ENCODE measurements at places on chromosomes 11 and 22. TPM values are rescaled to one million over a fixed set of nuclear protein-coding genes. Genes with fewer than 3 reads are reported as not detected.

DNA sequence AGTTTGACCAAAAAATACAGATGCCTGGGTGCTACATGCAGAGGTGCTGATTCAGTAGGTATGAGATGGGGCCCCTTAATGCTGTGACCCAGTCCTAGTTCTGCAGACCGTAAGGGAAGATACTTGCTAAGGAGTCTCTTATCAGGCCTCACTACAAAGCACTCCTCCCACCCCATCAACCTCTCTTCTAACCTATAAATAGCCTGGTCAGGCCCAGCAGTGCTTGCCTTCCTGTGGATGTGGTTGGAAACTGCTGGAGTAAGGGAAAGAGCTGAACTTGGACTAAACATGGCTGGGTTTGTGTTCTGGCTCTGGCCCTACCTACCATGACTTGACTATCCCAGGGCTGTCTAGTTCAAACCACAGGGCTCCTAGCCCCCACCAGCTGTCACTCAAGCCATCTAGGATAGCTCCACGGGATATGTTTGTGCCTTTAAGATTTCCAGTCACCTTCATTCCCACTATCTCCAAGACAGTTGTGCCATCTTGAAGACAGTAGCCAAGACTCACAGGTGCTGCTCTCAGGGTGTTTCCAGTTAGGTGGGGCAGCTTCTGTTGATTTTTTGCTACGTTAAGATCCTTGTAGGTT, 9.5 kb upstream of the DKK3 start:
- H3K36me3 ChIP-seq = no peaks in the 10 kb centered on the region
- no peak for DNase-seq
- H3K4me3 ChIP-seq = no peak overlapping the region
- H3K27me3 ChIP-seq = peaks cover 50% of the 10 kb centered on the region
- H3K27ac ChIP-seq = no peak overlapping the region

DUSP8 gene
- total RNA-seq = 2.8 TPM

GRCh38 chr11:43895601-43896000, 15.0 kb downstream of the ALKBH3 start:
- no peak overlapping the region for H3K27ac ChIP-seq
- H3K27me3 ChIP-seq = no peaks in the 10 kb centered on the region
- no peak for DNase-seq
- H3K4me3 ChIP-seq = no peak overlapping the region
- no peaks in the 10 kb centered on the region for H3K4me1 ChIP-seq

TRIM51 gene
- total RNA-seq = not detected

- H3K4me3 ChIP-seq = no peak overlapping the region
- no peak overlapping the region for H3K27ac ChIP-seq
- no peaks in the 10 kb centered on the region for H3K4me1 ChIP-seq
Observed at GRCh38 chr11:111426617-111427016, 47.5 kb upstream of the POU2AF1 start.

- peaks cover under 1% of the 10 kb centered on the region for H3K36me3 ChIP-seq
- no peaks in the 10 kb centered on the region for H3K4me1 ChIP-seq
- no peak overlapping the region for H3K27ac ChIP-seq
- DNase-seq = no peak
- H3K4me3 ChIP-seq = no peak overlapping the region
Observed at GRCh38 chr11:99934008-99934407, 753.1 kb upstream of the ARHGAP42 start.

GRCh38 chr22:39833093-39833492, 60.5 kb downstream of the ENTHD1 start:
- H3K27ac ChIP-seq = no peak overlapping the region
- DNase-seq = no peak
- peaks cover 32% of the 10 kb centered on the region for H3K27me3 ChIP-seq
- peaks cover 17% of the 10 kb centered on the region for H3K4me1 ChIP-seq
- H3K4me3 ChIP-seq = peak overlapping the region; percentile 38

OR52I1 gene
- total RNA-seq = not detected

DNA sequence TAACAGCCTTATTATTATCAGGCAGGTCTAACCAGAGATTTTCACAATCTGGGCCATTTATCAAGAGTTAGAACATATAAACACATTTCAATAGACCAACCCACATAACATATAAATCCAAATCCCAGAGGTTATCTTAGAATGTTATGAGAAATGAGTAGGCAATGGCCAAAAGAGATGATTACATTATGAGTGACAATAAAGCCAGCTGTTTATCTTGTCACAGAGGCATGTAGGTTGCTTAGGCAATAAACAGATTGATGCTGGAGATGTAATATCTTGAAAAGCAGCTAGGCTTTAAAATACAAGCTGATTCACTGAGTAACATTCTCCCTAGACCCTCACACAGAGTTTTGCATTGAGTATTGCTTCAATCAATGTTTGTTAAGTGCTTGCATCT, 148.5 kb upstream of the SESN3 start:
- H3K27me3 ChIP-seq = peaks cover 9% of the 10 kb centered on the region
- no peaks in the 10 kb centered on the region for H3K4me1 ChIP-seq
- no peaks in the 10 kb centered on the region for H3K36me3 ChIP-seq
- no peak for DNase-seq
- H3K4me3 ChIP-seq = no peak overlapping the region

- H3K36me3 ChIP-seq = no peaks in the 10 kb centered on the region
- H3K4me1 ChIP-seq = no peaks in the 10 kb centered on the region
- peaks cover 11% of the 10 kb centered on the region for H3K27me3 ChIP-seq
- DNase-seq = no peak
- H3K4me3 ChIP-seq = no peak within 1 kb of the TSS
- no peak within 1 kb of the TSS for H3K27ac ChIP-seq
Observed at GRCh38 chr11:94303966-94304958, at the start of gene IZUMO1R. IZUMO1R (plus strand) TSS chr11:94304580; CDS start chr11:94305637, 1,057 bp downstream.

- peak; percentile 85 for DNase-seq
- H3K36me3 ChIP-seq = no peaks in the 10 kb centered on the region
- H3K4me3 ChIP-seq = no peak overlapping the region
- no peaks in the 10 kb centered on the region for H3K27me3 ChIP-seq
- H3K27ac ChIP-seq = no peak overlapping the region
Observed at GRCh38 chr22:39490135-39490798, 11.8 kb upstream of the MIEF1 start.

- H3K4me1 ChIP-seq = peaks cover 36% of the 10 kb centered on the region
- H3K27me3 ChIP-seq = no peaks in the 10 kb centered on the region
- no peaks in the 10 kb centered on the region for H3K36me3 ChIP-seq
- no peak for DNase-seq
- H3K27ac ChIP-seq = peak overlapping the region; percentile 12
- no peak overlapping the region for H3K4me3 ChIP-seq
Observed at GRCh38 chr11:10476342-10476741, 21.3 kb downstream of the AMPD3 start.

KCNQ1 gene
- total RNA-seq = 11.4 TPM

DNA sequence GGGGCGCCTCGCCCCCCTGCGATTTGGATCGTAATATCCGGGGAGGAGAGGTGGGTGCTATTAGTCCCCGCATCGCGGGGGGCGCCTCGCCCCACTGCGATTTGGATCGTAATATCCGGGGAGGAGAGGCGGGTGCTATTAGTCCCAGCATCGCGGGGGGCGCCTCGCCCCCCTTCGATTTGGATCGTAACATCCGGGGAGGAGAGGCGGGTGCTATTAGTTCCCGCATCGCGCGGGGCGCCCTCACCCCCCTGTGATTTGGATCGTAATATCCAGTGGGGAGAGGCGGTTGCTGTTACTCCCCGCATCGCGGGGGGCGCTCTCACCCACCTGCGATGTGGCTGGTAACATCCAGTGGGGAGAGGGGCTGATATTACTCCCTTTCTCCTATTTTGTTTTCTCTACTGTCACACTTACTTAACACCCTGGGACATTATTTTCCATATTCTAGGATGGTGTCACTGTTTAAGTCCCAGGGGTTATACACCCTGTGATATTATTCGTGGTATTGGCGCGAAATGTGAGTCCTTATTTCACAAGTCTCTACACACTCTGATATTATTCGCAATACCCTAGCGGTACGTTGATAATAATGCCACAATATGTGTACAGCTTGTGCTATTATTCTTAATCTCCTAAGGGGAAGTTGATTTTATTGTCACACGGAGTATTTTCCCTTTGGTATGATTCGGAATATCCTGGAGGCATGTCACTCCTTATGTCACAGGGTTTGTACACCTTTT, 57.8 kb upstream of the ALDH3B2 start:
- H3K27me3 ChIP-seq = peaks cover 19% of the 10 kb centered on the region
- H3K36me3 ChIP-seq = no peaks in the 10 kb centered on the region

RHOD gene
- 2.6 TPM for total RNA-seq

- H3K27me3 ChIP-seq = peaks cover 44% of the 10 kb centered on the region
- H3K27ac ChIP-seq = no peak overlapping the region
- H3K4me1 ChIP-seq = no peaks in the 10 kb centered on the region
- peaks cover 8% of the 10 kb centered on the region for H3K36me3 ChIP-seq
- no peak overlapping the region for H3K4me3 ChIP-seq
Observed at GRCh38 chr22:22463855-22464540, 44.5 kb downstream of the ZNF280B start.

DNA sequence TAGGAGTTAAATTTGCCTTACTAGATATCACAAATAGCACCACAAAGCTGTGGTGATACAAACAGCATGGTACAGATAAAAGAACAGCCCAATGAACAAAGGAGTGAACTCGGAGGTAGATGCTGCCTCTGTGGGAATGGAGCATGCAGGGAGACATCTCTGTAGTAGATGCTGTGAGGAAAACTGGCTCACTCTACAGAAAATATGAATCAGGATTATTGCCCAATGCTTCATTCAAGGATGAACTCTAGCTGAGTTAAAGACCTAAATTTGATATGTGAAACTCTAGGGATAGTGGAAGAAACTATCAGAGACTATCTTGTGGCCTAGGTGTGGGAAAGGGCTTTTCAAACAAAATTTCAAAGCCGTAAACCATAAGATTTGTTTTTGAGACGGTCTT, 15.3 kb upstream of the CAPN5 start:
- no peak for DNase-seq
- no peaks in the 10 kb centered on the region for H3K36me3 ChIP-seq
- no peak overlapping the region for H3K4me3 ChIP-seq
- peaks cover 9% of the 10 kb centered on the region for H3K4me1 ChIP-seq

MPPED2 gene
- total RNA-seq = 0.46 TPM

DNA sequence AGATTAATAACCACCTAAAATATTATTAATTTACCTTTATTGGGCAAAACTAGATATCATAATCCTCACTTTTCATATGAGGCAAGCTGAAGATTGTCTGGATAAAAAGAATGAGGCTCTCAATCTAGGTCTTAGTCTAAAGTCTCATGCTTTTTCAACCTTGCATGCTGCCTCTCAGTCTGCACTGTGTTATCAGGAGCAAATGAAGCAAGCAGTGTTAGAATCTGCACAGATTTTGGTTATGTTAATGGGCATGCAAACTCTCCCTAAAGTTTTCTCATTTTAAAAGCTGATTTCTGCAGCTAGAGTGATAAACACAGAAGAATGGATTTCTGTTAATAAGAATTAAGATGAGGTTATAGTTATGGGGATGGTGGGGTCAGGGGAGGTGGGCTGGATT, 350.7 kb upstream of the C11orf87 start:
- no peak overlapping the region for H3K27ac ChIP-seq
- peaks cover 2% of the 10 kb centered on the region for H3K36me3 ChIP-seq

- H3K27me3 ChIP-seq = no peaks in the 10 kb centered on the region
- DNase-seq = no peak
- peaks cover 4% of the 10 kb centered on the region for H3K4me1 ChIP-seq
Observed at GRCh38 chr11:20493340-20493739, 105.8 kb downstream of the PRMT3 start.

MDK gene
- total RNA-seq = 11.9 TPM

- H3K4me3 ChIP-seq = peak overlapping the region; percentile 97
- H3K27ac ChIP-seq = peak overlapping the region; percentile 81
- no peaks in the 10 kb centered on the region for H3K36me3 ChIP-seq
- no peak for DNase-seq
- no peaks in the 10 kb centered on the region for H3K27me3 ChIP-seq
- H3K4me1 ChIP-seq = peaks cover 59% of the 10 kb centered on the region
Observed at GRCh38 chr11:64229090-64229743, 1.1 kb upstream of the DNAJC4 start.

RAB38 gene
- total RNA-seq = 6.3 TPM

DNA sequence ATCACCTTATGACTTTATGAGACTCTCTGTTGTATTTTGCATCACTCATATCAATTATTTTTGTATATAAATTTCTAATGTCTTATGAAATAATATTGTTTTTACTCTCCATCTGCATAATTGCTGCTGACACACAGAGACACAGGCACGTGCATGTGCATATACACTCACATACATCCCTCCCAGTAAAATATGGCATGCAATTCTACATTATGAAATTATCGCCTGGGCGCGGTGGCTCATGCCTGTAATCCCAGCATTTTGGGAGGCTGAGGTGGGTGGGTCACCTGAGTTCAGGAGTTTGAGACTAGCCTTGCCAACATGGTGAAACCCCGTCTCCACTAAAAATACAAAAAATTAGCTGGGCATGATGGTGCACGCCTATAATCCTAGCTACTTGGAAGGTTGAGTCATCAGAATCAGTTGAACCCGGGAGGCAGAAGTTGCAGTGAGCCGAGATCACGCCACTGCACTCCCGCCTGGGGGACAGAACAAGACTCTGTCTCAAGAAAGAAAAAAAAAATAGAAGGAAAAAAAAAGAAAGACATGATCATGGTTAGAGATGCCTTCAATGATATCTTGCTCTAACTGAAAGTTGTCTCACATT, 96.7 kb upstream of the LUZP2 start:
- no peak overlapping the region for H3K4me3 ChIP-seq
- H3K36me3 ChIP-seq = no peaks in the 10 kb centered on the region
- no peaks in the 10 kb centered on the region for H3K4me1 ChIP-seq
- no peak overlapping the region for H3K27ac ChIP-seq

HPX gene
- total RNA-seq = 1.2 TPM

GRCh38 chr11:125258291-125259032, 93.9 kb downstream of the PKNOX2 start:
- H3K4me3 ChIP-seq = no peak overlapping the region
- no peaks in the 10 kb centered on the region for H3K36me3 ChIP-seq
- no peak for DNase-seq
- peaks cover 4% of the 10 kb centered on the region for H3K4me1 ChIP-seq
- H3K27me3 ChIP-seq = peaks cover 30% of the 10 kb centered on the region
- H3K27ac ChIP-seq = no peak overlapping the region

GRCh38 chr22:50190941-50191741, 5.4 kb downstream of the TRABD start:
- peaks cover 47% of the 10 kb centered on the region for H3K4me1 ChIP-seq
- H3K4me3 ChIP-seq = peak overlapping the region; percentile 91
- H3K27me3 ChIP-seq = no peaks in the 10 kb centered on the region

GRCh38 chr11:101577461-101577860, 6.3 kb downstream of the TRPC6 start:
- H3K27ac ChIP-seq = no peak overlapping the region
- H3K27me3 ChIP-seq = peaks cover 3% of the 10 kb centered on the region
- H3K36me3 ChIP-seq = no peaks in the 10 kb centered on the region
- H3K4me3 ChIP-seq = no peak overlapping the region
- no peaks in the 10 kb centered on the region for H3K4me1 ChIP-seq

GRCh38 chr11:67996622-67997474, 7.0 kb downstream of the UNC93B1 start:
- H3K36me3 ChIP-seq = no peaks in the 10 kb centered on the region
- H3K4me3 ChIP-seq = no peak overlapping the region

TH gene
- not detected for total RNA-seq

GRCh38 chr22:46122511-46122971, 27.8 kb upstream of the PPARA start:
- H3K36me3 ChIP-seq = no peaks in the 10 kb centered on the region
- H3K27ac ChIP-seq = no peak overlapping the region
- no peaks in the 10 kb centered on the region for H3K27me3 ChIP-seq

All from activated T-cell treated with anti-CD3 and anti-CD28 coated beads, Interleukin-2, amount 50 U/mL, for 72 hours (primary cell).